SK-MEL-5 (cell line): ENCODE measurements at places on chromosomes 1 and 21. TPM values are rescaled to one million over a fixed set of nuclear protein-coding genes. Genes with fewer than 3 reads are reported as not detected.

- DNase-seq: no peak
These were observed 9.1 kb downstream of the CFAP74 start for GRCh38 chr1:1994536-1994935.

Gene RGS13
- not detected in 2 replicates for total RNA-seq

Gene CAPN8
- total RNA-seq: not detected in 2 replicates

DNA sequence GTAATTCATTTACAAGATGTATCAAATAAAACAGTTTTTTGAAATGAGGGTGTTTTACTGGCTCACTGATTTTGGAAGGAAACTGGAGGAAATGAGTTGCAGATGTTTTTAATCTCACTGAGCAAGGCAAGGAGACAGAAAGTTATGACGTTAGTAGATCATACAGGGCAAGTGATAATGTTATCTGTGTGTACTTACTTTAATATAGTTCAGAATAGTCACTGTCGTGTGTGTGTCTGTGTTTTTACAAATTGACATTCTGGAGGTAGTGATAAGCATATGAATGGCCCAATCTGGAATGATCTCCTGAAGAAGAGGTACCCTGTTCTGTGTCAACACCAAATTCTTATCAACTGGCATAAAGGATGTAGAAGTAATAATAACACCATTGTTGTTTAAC is 1.9 kb upstream of the GBP4 start:
- DNase-seq: no peak

GRCh38 chr1:183653876-183654451 is 848 bp upstream of the APOBEC4 start:
- DNase-seq: no peak

DNA sequence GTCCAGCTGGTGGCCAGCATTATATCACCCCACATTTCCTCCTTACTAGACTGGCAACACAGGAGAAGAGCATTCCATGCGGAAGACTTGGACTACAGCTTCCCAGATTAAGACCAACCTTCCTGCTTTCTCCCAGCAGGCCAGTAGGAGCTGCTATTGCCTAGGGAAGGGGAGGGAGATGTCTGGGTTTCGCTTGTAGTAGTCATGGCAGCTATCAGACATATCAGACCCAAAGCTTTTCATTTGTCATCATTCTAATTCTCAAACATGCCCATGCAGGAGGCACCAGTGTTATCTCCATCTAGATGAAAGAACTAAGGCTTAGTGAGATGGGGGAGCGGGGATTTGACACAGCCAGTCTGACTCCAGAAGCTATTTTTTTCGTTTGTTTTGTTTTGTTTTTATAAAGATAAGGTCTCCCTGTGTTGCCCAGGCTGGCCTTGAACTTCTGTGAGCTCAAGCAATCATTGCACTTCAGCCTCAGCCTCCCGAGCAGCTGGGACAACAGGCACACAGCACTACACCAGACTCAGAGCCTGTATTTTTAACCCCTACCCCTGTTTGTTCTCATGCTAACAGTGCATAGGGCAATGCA is 4.5 kb downstream of the PLA2G2A start:
- DNase-seq: peak; percentile 84
